ENCODE measurements at places on chromosomes 12 and 14.

DNA sequence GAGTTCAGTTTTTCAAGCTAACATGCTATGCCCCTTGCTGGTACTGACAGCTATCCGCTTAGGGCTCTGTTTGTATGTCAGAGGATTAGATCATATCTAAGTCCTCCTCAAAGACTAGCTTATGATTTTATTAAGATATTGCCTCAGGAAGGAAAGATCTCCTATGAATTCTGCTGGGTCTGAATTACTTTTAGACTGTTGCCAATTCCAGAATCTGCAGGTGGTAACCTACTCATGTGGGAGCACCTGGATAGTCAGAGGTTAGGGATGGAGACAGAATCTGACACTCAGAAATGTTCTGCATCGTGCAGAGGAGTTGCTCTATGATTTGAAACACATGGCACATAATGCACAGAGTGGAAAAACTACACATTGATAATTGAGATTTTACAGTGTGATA, 843.4 kb downstream of the SLC6A15 start:
- DNase-seq = no peak

GRCh38 chr14:20262642-20263128, 23.6 kb downstream of the OR11H4 start:
- no peak for DNase-seq

DNA sequence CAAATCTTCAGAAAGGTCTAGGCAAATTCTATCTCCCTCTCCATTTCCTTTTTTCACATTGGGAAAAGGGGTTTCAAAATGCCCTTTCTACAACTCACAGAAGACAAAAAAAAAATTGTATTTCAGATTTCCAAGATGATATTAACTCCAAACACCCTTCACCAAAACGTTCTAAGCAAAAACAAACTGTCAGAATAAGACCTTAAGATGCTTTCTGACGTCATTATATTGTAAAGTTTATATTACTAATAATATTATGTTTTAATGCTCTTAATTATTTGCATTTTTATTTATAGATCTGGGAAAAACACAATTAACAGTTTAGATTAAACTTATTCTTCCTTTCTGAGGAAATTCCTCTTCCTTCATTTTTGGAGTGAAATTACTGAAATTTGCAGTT, 624.2 kb downstream of the GALC start:
- no peak for DNase-seq

DNA sequence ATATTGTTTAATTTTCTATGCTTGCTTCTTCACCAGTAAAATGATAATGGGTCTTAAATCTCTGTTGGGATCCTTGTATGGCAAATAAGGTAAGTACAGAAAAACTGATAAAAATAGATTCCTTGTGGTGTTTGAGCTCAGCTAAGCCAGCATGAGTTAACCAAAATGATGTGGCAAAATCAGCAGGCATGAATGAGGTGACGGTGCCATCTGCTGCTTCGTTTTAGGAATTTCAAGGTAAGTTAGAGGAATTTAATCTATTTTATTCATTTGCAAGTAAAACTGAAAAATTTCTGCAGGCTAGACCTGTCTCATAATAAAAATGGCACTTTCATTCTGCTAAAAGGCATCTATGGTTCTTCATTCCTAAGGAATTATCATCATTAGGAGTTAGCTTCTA, 10.0 kb upstream of the CLEC7A start:
- DNase-seq = peak; percentile 11

- no peak for DNase-seq
These were observed 32.9 kb downstream of the MAP1LC3B2 start for GRCh38 chr12:116591855-116592637.

- DNase-seq = no peak
These were observed 120.5 kb downstream of the DIP2B start for GRCh38 chr12:50625029-50625925.

DNA sequence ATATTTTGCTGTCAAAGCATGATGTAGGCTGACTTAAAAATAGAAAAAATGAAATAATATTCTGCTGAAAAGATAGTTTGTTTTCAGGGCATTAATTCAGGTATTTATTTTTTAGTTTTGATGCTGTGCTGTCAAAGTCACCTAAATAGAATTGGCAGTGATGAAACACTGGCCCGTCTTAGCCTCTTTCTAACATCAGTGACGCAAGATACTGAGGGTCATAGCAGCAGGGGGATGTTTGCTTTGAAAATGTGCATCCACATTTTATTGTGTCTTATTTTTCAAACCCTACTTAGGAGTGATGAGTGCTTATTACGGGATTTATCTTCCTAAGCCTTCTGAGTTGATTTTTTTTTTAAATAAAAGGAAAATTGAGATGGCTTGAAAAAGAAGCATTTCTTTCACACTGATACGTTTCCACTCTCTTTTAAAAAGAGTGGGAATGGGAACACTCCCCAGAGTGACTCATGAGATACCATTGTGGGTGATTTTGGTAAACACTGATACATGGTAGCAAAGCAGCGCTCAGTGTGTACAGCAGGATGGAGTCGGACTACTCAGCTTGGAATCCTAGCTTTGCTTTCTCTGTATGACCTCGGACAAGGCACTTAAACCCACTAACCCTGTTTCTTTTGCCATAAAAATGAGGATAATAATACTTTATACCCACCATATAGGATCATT, 290.8 kb downstream of the ERC1 start:
- no peak for DNase-seq

- DNase-seq = no peak
These were observed 10.0 kb upstream of the CDC42BPB start for GRCh38 chr14:103067231-103067954.

GRCh38 chr14:75299059-75299458, 20.4 kb downstream of the FOS start:
- DNase-seq = no peak

- DNase-seq = no peak
These were observed 47.4 kb downstream of the SLC38A1 start for GRCh38 chr12:46221255-46222128.

- no peak for DNase-seq
These were observed 753.6 kb downstream of the SLC16A7 start for GRCh38 chr12:60349232-60349978.

DNA sequence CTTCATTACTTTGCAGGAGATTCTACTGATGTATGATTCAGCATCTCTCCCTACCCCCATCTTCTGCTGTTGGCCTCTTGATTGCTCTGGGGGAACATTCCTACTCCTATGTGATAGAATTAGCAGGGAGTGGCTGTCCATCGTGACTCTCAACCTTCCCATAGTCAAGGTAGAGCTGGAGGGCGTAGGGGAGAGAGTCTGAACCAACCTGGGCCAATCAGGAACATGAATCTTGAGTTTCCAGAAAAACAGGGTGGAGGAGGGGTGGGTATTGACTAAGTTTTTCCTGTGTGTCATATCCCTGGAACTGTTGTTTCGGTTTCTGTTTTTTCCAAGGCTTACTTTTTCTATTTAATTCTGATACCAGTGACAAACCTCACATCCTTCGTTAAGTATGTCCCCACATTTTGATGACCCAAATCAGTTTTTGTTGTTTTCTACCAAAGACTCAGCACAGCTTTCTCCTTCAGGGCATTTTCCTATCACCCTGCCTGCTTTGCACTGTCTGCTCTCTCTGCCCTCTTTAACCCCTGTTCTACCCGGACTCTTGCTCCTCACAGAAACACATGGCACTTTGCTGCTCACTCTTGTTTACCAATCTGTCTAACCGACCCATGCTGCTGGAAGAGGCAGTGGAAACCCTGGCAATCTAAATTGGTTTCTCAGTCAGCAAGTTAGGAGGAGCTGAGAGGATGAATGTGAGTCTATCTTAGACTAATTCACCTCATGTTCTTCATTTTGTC, 1428.3 kb downstream of the AACS start:
- DNase-seq = no peak

GRCh38 chr14:101669629-101670028, 91.9 kb upstream of the PPP2R5C start:
- no peak for DNase-seq

GRCh38 chr12:66066137-66066928, 64.2 kb downstream of the LLPH start:
- DNase-seq = no peak

GRCh38 chr14:35292770-35293561, 784 bp downstream of the PSMA6 start:
- no peak for DNase-seq

- DNase-seq = no peak
These were observed 1512.4 kb upstream of the FLRT2 start for GRCh38 chr14:84017495-84017894.

- no peak for DNase-seq
These were observed 110.5 kb downstream of the IGF1 start for GRCh38 chr12:102369876-102370275.

DNA sequence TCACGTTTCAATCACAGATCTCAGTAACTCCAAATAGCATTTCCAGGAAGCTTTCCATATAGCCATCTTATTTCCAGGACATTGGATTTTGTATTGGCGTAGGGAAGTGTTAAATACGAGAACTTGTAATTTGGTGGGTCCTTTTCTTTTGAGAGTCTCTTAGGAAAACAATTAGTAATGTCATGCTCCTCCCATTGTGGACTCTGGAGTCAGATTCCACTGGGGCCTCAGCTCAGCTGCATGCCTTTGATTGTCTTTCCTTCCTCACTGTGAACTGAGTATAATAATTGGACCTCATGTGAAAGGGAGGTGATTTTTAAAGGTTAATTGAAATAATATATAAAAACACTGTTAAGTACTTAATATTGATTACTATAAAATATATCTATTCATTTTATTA, 462.6 kb downstream of the NPAS3 start:
- DNase-seq = no peak

GRCh38 chr14:36519431-36520321, at the start of gene NKX2-1:
NKX2-1 (minus strand) TSS chr14:36520232; CDS start chr14:36520129, 103 bp downstream.
- no peak for DNase-seq

GRCh38 chr12:102438047-102438826, 42.1 kb downstream of the IGF1 start:
- DNase-seq = no peak

DNA sequence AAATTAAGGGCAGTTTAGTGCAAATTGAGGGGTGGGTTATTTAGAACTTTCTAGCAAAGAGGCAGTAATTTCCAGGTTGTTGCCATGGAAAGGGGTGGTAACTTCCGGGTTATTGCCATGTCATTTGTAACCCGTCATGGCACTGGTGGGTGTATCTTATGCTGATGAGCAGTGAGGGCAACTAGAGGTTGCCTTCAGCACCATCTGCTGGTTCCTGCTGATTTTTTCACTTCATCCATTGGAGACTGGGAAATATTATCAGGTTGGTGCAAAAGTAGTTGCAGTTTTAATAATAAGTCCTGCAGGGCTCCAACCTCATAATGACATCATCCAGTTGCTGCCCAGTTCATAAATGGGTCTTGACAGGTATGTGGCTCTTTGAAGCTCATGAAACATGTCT, 24.4 kb upstream of the SERPINA4 start:
- no peak for DNase-seq

GRCh38 chr12:49794021-49794420, 34.2 kb downstream of the NCKAP5L start:
- DNase-seq = no peak

DNA sequence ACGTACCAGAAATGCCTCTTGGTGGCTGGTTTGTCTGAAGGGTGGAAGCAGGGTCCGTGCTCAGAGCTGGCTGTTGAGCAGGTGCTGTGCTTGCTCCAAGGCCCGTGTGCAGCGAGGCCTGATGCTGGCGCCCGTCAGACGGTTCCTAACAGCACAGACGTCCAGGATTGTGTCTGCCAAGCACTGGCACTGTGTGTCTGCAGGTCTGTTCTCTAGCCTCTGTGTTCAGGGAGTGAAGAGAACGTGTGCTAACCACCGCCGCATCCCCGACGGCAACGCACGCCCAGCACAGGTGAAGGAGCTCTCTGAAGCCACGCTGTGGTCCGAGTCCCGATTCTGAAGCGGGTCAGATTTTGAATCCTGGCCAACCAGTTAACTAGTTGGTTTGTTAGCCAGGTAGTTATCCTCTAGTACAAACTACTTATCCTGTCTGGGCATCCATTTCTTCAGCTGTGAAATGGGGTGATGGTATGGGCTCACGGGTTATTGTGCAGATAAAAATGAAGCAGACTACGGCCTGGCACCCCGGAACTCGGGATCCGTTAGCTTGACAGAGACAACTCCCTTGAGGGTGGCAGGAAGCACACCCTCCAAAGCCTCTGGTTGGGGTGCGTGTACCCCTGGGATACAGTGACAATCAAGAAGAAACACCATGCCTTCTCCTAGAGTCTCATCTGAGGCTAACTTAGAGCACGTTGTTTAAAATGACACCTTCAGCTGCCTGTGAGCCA, 18.6 kb upstream of the TDRD9 start:
- no peak for DNase-seq

- no peak for DNase-seq
These were observed 145.5 kb downstream of the KCNA5 start for GRCh38 chr12:5189173-5189572.

DNA sequence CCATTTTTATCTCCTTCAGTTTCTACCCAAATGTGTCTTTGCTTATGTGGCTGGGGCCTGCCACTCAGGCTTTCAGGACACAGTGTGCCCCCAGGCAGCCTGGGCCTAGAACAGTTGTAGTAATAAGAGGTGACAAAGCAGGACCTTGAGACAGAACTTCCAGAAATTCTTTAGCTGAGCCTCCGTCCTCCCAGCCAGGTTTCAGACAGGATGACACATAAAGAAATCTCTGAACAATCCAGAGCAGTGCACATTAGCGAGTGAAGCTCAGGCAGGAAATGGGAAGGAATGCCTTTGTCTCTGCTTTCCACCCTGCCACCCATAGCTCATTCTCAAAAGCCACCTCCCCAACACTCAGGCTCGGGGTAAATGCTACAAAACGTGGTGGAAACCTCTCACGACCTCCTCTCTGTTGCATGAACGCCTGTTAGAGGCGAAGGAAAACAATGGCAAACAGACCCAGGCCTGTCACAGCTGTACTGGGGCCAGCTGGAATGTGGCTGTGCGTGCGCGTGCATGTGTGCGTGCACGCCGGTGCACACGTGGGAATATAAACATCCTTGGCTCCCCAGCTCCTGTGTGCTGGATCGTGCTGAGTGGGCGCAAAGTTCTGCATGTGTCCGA, 286.7 kb downstream of the ZFP36L1 start:
- no peak for DNase-seq

- DNase-seq = no peak
These were observed 280.6 kb downstream of the NRXN3 start for GRCh38 chr14:78450669-78451318.

Measured in activated CD4-positive, alpha-beta T cell treated with anti-CD3 and anti-CD28 coated beads for 1 hour (primary cell).